ENCODE measurements at places on chromosomes 5 and 9.

- DNase-seq, result peak; percentile 37
Observed at GRCh38 chr9:123562844-123563346, 206.9 kb downstream of the CRB2 start.

- DNase-seq, result no peak
Observed at GRCh38 chr5:38039826-38040225, 200.0 kb upstream of the GDNF start.

GRCh38 chr5:132525299-132525724 is 18.0 kb downstream of the IL5 start:
- DNase-seq, result peak; percentile 49

DNA sequence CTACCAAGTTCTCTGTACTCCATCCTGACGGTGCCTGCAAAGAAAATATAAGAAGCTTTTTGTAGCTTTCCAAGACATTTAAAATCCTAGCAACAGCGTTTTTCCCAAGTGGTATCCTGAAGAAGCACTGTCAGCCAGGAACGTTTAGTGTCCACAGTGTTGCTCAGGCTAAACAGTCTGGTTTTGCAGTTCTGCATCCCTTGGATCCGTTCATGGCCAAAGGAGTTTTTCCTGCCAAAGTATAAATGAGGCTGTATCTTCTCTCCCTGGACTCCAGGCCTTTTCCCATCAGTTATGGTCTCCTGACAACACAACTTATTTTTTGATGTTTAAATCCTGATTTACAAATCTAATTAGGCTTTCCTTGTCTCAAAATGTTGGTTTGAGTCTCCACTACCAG is 925.8 kb downstream of the TLE1 start:
- DNase-seq, result no peak

DNA sequence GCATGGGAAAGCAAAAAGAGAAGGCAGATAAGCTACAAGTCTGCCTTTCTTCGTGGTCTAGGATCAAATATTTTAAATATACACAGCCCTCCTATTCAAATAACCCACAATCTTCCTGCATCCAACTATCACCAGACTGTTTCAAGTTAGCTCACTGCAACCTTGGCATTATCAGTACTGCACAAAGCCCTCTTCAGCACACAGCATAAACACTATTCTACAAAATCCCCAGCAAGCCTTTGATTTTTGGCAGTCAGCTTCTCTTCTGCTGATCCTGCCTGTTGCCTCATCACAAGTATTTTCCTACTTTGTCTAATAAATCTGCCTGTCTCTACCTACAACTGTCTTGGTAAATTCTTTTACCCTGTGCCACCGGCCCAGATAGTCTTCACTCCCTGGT is 142.9 kb downstream of the COX7C start:
- no peak for DNase-seq

GRCh38 chr9:36192196-36192595 is 1.5 kb downstream of the CLTA start:
- DNase-seq, result no peak

- DNase-seq, result no peak
Observed at GRCh38 chr9:100590481-100590880, 12.6 kb downstream of the CAVIN4 start.
